ENCODE measurements at places on chromosomes 12 and 14.

GRCh38 chr12:99914206-99914605 lies 70.5 kb downstream of the ANKS1B start:
- no peak for DNase-seq

DNA sequence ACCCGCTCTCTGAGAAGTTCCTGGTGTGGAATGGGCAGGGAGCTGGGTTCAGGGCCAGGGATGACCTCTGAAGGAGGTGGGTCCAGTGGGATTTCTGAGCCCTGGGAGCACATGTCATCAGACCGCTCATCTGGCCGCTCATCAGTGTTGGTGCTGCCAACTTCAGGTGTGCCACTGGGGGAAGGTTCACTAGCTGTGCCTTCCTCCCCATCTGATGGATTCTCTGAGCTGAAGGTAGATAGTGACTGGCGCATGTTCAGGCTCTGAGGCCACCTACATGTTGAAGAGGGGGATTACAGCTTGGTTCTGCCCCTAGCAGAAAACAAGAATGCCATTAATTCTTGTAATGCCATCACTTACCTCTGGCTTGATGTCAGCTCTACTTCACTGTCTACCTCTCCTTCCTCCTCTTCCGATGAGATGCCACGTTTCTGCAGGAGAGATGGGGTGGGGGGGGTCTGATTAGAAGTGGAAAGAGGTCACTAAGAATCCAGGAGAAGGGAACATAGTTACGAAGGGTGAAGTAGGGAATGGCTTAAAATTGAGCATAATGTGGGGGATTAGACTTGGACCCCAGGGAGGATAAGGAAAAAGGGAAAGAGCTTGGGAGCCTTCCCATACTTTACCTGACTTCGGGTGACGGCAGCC lies 17.2 kb downstream of the MAP3K12 start:
- DNase-seq = no peak

DNA sequence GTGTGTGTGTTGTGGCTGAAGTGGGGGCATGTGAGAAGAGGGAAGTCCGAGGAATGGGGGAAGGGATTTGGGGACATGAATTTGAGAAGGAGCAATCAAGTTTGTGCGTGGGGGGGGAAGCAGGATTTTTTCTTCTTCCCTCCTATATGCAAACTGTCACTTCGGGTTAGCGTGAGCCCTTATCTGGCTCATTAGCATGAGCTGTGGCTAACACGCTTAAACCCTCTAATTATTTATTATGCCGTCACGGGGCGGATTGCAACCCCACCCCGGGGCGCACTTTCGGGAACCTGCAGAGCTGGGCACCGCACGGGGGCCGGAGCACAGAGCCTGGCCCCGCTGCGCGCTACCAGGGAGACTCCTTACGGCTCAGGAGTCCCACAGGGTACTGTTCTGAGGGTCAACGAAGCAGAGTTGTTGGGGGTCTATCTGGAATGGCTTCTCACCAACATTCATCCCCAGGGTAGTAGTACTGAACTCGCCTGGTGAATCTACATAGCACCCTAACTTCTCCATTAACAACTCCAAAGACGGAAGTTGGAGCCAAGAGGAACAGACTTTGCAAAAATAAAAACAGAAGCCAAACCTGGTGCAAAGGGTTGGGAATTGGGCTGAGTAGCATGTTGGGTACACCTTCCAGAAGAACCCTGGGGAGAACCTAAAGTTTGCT lies 6.4 kb upstream of the ASCL1 start:
- no peak for DNase-seq

GRCh38 chr12:54009171-54010052 lies 627 bp downstream of the HOXC8 start:
- DNase-seq = no peak

DNA sequence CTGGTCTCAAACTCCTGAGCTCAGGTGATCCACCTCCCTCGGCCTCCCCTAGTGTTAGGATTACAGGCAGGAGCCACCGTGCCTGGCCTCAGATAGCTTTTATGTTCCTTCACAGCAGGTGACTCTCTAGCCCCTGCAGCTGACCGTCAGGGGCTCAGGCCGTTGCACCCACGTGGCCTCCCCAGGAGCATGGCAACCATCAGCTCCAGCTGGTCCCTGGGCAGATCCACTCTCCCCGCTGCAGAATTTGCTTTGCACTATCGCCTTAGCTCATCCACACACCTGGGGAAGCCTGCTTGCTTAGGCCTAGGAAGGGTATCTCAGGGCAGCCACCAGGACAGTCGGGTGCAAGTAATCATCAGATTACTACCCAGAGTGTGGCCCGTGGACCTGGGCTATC lies 62.6 kb downstream of the TSPAN9 start:
- no peak for DNase-seq

DNA sequence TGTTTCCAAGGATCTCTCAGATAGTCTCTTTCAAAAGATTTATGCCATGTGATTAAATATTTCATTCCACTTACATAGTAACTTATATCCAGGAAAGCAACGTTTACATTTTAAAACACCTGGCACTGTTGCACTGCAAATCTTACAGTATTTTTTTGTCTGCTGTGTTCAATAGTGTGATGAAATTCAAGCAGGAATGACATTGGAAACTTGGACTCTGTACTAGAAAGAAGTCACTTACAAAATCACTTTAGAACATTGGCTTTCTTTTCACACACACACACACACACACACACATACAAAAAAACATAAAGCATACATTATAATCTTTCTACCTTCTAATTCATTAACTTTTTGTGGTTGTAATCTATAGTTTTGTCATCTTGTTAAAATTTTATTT lies 66.2 kb upstream of the USP15 start:
- DNase-seq = no peak

DNA sequence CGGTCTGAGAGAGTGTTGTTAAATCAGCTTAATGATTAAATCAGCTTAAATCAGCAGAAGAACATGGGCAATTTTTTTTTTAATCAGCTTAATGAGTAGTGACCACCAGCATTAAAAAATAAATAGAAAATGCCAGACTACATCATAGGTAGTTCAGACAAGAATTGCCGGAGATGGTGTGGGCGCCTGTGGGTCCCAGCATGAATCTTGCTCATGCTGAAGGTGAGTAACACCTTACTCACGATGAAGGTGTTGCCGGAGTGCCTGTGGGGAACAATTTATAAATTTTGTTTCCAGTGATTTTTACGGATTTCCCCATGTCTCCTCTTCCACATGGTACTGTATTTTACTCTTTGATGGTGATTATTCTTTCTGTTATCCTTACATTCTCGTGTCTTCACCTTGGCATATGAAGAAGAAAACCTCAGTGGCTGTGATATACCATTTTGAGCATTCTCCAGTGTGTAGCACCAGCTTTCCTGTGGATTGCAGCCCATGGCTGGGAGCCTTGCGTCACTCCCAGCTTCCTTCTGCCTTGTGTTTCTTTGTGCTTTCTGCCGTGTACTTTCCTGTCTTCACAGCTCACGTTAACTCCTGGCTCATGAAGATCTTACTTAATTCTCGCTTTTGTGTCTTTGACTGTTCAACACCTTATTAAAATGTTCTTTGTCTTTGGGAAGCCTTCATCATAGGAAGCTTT lies 4.7 kb downstream of the TDRD9 start:
- DNase-seq = no peak

DNA sequence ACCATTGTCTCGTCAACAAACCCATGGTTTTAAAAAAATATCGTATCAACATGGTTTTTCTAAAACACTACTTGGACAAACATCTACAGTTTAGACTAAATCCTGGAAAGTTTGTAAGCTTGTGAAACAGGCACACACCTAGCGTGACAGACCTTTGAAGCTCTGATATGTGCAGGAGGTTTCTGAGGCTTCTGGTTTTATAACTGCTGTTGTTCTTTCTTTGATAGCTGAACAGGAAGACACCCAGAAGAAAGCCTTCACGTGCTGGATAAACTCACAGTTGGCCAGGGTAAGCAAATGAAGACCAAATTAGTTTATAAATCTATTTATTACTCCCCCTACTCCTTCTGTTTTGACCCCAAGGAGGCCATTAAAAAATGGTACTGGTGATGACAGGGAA lies 87.6 kb downstream of the SYNE2 start:
- DNase-seq = no peak

DNA sequence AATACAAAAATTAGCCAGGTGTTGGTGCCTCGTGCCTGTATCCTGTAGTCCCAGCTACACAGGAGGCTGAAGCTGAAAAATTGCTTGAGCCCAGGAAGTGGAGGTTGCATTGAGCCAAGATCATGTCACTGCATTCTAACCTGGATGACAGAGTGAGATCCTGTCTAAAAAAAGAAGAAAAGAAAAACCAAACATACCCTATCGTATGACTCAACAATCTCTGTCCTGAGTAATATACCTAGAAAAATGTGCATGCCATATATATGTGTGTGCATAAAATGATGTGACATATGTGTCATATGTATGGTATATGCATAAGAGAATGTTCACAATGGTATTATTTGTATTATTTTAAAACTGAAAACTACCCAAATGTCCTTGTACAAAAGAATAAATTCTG lies 261.5 kb upstream of the CLEC14A start:
- DNase-seq = no peak

- peak; percentile 68 for DNase-seq
Observed at GRCh38 chr14:57833323-57833722, 32.6 kb downstream of the SLC35F4 start.

GRCh38 chr14:101739446-101740141 lies 21.9 kb upstream of the PPP2R5C start:
- no peak for DNase-seq

GRCh38 chr12:88433997-88434703 lies 146.1 kb downstream of the KITLG start:
- DNase-seq = no peak

DNA sequence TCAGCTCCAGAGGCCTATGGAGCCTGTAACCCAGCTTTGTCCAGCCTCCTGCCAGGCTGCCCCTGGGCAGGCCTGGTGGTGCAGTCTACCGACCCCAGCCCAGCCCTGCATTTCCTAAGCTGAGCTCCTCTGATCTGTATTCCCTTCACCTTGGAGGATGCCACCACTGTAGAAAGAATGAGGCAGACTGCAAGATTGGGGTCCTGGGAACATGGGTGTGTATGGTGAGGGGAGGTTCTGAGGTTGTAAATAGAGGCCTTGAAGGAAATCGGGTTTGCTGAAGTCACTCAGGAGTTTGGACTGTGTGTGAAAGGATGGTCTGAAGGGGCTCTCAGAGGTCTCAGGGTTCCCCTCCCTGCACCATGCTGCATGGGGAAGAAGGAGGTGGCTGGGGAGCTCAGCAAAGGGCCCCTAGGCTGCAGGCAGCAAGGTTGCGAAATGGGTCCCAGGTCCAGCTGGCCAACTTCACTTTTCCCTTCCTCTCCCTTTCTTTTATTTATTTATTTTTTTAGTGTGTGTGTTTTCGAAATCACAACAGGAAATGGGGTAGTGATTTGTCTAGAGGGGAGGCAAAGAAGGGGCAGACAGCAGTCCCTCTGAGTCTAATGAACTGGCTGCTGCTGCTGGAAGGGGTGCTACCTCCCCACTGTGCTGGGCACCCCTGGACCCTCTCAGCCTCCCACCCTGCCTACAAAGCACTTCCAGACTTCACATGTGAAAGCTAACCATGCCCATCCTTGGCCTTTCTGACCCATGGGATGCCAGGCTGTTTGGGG lies 1.2 kb upstream of the LRP1-AS start:
- no peak for DNase-seq

All from amniotic stem cell (primary cell).